Mesenchymal stem cell (in vitro differentiated cells and primary cell): ENCODE measurements at places on chromosomes 4 and X.

- DNase-seq, result no peak
Observed at GRCh38 chr4:89070041-89070440, 13.1 kb upstream of the FAM13A start.

DNA sequence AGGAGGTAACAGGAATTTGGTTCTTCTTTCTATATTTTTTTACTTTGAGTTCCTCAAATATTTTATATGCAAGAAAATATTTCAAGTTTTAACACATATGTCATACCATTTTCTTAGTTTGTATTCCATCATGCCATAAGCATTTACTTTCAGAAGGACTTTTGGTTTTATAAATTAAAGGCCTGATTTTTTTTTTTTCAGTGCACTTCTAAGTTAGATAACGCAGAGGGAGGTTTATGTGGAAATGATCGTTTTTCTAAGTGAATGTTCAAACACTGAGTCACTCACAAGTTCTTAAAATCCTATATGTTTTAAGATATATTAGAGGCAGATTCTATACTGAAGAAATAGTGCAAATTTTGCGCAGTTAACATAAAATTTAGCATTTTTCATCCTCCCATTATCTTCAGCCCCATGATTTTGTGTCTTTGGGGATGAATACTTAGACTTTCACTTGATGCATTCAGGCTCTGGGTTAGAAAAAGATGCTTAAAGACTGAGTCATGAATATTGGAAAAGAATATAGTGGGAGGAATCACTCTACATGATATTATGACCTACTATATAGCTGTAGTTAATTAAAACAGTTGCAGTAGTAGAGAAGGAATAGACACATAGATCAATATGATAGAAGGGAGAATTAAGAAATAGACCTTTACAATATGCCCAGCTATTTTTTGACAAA is 54.9 kb downstream of the COL4A5 start:
- peak; percentile 11 for DNase-seq

DNA sequence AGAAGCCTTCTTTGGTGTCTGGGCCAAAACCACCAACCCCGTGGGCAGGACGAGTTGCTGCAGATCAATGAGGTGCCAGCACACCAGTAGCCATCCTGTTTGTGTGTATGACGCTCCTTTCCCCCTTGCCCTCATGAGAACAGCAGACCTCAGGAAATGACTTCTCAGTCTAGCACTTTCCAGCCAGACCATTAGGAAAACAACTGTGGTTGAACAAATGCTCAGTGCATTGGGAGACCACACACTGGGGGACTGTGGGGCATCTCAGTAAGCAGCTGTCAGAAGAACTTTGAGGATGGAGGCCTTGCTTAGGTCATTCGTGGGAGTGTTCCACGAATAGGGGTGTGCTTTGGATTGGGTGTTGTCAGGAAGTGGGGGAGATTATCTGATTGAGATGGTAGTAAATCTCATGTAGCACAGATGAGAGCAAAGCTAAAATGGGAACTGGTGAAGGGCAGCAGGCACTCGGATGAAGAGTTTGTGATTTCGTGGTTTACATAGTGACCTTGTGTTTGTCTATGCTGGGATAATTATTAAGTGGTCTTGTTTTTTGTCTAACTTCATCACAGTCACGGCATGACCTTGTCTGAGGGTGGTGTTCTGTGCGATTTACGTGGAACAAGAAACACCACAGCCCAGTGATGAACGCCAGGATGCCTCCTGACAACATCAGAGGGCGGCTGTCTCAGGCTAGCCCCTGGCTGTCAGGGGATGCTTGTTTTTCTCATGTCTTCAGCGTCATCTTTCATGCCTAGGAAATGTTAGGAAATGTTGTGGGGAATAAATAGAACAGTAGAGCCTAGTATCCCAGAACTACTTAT is 70.1 kb downstream of the USP46 start:
- peak; percentile 100 for DNase-seq

DNA sequence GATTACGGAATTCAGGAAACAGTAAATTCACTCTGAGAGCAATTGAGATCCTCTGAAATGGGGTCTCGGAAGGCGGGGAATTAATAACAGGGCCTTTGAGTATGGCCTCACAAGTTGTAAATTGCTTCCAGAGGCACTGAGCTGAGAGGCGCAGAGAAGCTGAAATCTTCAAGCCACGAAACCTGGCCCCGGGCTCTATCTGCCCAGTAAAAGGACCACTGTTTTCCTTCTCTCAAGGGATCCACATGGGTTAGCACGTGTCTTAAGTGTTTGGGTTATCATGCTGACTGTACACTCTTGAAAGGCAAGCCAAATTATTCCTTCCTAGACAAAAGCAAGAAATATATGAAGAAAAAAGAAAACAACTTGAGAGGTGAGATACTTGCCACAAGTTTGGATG is 1012.9 kb upstream of the FTHL17 start:
- no peak for DNase-seq
